Keratinocyte (primary cell): ENCODE measurements at places on chromosomes 1 and 21.

GRCh38 chr21:33948951-33949444 lies 33.4 kb upstream of the ATP5PO start:
- no peak for DNase-seq

DNA sequence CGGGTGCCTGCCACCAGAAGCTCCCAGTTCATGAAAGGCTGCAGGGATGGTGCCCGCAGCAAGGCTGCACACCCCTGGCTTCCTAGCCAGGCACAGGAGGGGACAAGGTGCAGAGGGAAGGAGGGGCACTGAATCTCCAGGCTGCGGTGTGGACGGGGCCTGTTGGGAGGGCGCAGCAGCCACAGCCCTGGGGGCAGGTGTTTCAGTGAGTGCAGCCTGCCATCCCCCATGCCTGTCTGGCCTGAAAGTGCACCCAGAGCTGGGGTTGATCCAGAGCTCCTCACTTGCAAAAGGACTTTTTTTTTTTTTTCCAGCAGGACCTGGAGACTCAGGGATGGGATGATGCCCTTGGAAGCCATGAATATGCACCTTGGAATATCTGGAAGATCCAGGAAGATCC lies 153.7 kb upstream of the C1orf174 start:
- DNase-seq: no peak

- peak; percentile 100 for DNase-seq
Measured at GRCh38 chr1:15799928-15800835, 7.3 kb downstream of the UQCRHL start.

DNA sequence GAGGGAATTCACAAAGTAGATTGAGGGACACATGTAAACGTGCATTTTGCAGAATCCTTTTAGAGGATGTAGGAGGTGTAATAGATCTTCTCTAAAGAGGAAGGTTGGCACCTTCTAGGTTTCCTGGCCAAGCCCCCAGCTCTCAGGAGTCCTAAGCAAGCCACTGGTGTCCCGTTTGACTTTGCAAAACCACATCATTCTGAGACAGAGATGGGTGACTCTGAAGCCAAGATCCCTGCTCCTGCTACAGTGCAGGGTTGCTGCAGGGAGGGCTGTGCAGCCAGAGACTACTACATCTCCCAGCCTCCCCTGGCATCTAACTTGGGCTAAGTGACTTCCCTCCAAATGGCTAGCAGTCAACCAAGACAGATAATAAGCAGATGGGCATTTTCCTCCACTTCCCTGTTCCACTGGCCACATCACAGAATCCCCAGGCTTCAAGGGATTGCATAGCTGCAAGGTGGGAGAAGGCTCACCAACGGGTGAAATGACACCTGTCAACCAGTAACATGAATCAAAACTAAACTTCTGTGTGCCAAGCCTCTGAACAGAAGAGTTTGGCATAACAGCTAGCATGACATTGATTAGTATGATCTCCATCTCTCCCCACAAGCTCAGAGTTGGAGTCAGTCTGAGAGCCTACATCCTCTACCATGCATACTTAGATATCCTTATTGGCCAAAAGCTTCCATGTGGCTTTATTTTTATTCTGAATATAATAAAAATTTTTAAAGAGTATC lies 129.6 kb upstream of the COA6 start:
- no peak for DNase-seq

GRCh38 chr1:53089478-53090226 lies 27.6 kb downstream of the PODN start:
- DNase-seq: no peak

- no peak for DNase-seq
Measured at GRCh38 chr1:237249120-237249519, 207.1 kb downstream of the RYR2 start.

DNA sequence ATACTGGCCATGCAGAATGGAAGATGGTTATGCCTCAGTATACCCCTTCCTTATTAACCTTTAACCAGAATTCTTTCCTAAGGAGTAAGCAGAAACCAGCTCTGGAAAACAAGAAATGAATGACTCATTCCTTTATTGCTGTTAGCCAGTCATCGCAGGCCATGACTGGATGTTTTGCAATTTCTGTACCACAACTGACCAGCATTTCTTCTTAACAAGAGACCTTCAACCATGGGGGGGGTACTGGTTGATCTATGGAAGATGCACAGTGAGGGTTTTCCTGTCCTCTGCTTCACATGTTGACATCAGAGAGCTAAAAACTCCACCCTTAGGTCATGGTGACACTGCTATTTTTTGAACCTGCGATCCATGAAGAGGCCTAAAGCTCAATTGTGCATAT lies 28.0 kb upstream of the RNF2 start:
- DNase-seq: no peak

- DNase-seq: no peak
Measured at GRCh38 chr1:23423415-23424292, 894 bp downstream of the TCEA3 start.

DNA sequence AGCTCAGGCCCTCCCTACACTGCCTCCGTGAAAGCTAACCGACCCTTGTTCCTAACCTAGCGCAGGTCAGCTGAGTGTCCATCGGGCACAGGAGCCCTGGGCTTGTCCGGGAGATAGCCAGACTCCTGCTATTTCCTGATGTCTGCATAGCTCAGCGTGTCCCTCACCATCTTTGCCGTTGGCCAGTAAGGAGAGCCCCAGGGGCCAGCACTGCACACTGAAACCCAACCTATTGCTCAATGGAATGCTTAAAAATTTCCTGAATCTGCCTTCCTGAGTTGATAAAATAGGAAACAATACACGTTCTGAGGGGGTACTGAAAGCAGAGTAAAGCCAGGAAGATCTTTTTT lies 2.2 kb downstream of the RUNX1 start:
- DNase-seq: no peak

GRCh38 chr1:211684791-211685190 lies 9.4 kb upstream of the NEK2 start:
- DNase-seq: no peak

- DNase-seq: no peak
Measured at GRCh38 chr1:215875712-215876111, 308.6 kb downstream of the KCTD3 start.

GRCh38 chr1:2230781-2231531 lies 2.8 kb downstream of the SKI start:
- no peak for DNase-seq

DNA sequence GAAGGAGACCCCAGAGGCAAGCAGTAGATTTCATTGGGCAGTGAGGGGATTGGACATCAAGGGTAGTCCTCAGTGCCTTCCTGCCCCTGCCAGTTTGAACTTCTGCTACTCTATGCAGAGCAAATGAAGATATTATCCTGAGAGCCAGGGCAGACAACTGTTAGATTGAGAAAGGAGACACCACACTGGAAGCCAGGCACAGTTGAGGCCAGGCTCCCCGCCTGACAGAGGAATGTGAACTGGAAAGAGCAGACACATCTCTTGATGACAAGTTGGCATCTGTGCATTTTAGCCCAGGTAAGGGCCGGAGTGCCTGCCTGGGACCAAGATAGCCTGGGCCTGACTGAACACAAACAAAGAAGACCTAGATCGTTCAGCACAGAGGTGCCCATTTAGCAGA lies 16.0 kb downstream of the SH3BGR start:
- no peak for DNase-seq

- no peak for DNase-seq
Measured at GRCh38 chr1:57206038-57206437, 217.8 kb downstream of the DAB1 start.

- DNase-seq: no peak
Measured at GRCh38 chr1:159943908-159944622, 1.3 kb downstream of the IGSF9 start.

DNA sequence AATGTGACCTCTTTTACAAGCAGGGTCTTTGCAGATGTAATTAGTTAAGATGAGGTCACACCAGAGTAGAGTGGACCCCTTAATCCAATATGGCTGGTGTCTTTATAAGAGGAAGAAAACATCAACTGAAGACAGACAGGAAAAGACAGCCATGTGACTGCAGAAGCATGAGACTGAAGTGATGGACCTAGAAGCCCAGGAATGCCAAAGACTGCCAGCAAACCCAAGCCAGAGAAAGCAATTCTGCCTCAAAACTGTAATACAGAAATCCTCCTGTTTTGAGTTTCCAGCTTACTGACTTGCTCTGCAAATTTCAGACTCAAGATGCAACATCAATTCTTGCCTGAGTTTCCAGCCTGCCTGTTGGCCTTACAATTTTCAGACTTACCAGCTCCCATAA lies 17.3 kb downstream of the ENAH start:
- DNase-seq: no peak

GRCh38 chr1:20028125-20028524 lies 41.9 kb upstream of the PLA2G5 start:
- no peak for DNase-seq

GRCh38 chr1:182910143-182910542 lies 42.8 kb downstream of the SHCBP1L start:
- no peak for DNase-seq

GRCh38 chr21:26836528-26836927 lies 8.7 kb downstream of the ADAMTS1 start:
- no peak for DNase-seq

DNA sequence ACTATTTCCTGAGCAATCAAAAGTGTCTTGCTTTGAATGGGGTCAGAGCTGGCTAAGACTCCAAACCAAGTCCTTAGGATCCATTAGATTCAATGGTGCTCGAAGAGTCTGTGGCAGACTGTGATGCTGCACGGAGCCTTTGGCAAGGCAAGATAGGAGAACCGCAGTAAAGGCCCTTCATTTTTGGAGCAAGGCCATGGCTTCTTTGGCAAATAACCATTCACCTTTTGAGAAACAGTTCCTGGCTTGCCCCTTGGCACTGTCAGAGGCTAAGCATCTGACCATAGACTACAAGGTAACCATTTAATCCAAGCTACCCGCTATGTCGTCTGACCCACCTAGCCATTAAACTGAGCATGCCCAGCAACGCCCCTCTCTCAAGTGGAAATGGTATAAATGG lies 45.2 kb downstream of the EDN2 start:
- DNase-seq: no peak

GRCh38 chr1:98949166-98949565 lies 55.5 kb downstream of the PLPPR5 start:
- no peak for DNase-seq

DNA sequence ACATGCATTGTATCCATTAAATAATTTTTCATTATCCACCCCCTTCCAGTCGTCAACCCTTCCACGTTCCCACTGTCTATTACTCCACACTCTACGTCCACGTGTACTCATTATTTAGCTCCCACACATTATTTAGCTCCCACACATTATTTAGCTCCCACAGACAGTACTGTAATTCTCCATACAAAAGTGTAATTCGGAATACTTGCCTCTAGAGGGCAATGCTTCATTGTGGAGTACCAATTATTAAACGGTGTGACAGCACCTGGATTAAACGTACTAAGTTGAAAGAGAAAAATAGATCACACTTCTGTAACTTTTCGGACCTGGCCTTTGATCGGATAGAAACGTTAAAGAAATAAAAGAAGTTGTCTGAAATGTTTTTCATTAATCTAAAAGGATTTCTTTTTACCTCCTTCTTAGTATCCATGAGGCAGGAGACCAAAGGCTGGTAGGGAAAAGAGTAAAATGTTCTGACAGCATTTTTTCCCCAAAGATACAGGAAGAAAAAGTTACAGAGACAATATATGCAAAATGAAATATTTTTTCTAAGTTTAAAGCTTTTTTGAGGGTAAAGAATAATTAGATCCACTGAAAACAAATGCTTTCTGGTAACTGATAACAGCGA lies 99.2 kb downstream of the LHX8 start:
- no peak for DNase-seq

GRCh38 chr1:178323067-178323466 lies 173.7 kb downstream of the CLEC20A start:
- peak; percentile 28 for DNase-seq

DNA sequence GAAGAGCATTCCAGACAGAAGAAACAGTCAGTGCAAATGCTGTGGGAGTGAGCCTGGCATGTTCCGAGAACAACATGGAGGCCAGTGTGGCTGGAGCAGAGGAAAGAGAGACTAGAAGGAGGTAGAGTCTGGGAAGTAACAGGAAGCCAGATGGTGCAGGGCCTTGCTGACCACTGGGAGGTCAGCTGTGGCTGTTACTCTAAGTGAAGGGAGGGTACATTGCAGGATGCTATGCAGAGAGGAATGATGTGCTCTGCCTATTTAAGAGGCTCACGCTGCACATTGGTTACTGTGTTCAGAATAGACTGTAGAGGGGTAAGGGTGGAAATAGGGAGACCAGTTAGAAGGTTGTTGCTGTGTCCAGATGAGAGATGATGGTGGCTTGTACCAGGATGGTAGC lies 88.6 kb upstream of the CACNA1E start:
- DNase-seq: no peak
